Karpas-422 (cell line): ENCODE measurements at places on chromosomes 2 and 18. TPM values are rescaled to one million over a fixed set of nuclear protein-coding genes. Genes with fewer than 3 reads are reported as not detected.

Gene CSRNP3
- total RNA-seq = 6.0 and 16.8 TPM in 2 replicates

Gene EGR4
- 0.14 and 0.75 TPM in 2 replicates for total RNA-seq

Gene SERPINB13
- not detected in 2 replicates for total RNA-seq

Gene CPO
- total RNA-seq = not detected in 2 replicates

Gene CKAP2L
- 8.9 and 17.0 TPM in 2 replicates for total RNA-seq

GRCh38 chr2:81007104-81007503 is 702.6 kb upstream of the LRRTM1 start:
- peak; percentile 54 for DNase-seq

GRCh38 chr2:120298173-120298835 is 45.7 kb downstream of the RALB start:
- no peak for DNase-seq

DNA sequence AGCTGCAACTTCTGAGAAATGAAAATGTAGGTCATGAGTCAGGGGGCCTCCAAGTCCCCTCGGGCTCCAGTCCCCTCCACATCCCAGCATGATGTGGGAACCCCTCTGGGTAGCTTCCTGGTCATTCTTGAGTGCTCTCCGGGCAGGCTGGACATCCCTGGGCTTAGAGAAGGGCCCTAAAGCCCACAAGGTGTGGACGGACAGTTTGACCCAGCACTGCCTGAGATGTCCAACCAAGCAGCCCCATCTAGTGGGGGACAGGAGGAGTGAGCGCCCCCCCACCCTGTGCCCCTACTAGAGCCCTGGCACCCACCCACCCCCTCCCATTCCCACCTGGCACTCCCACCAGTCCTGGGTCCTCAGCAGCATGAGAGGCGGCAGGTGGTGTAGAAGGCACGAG is 46.0 kb downstream of the CYP27C1 start:
- peak; percentile 54 for DNase-seq

DNA sequence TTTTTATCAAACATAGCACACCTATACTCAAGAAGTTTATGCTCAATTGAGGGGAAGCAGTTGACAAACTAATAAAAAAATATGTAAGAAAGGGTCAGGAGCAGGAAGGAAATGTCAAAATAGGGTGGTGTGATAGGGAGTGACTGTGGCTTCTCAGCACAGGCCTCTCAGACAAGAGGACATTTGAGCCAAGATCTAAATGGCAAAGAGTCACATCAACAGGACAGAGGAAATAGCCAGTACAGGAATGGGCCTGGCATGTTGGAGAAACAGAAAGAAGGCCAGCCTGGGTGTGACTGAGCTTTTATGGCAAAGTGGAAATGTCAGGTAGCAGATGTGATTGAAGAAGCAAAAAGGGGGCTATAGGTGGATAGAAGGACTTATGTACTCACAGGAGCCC is 117.0 kb downstream of the CCDC148 start:
- DNase-seq = no peak

DNA sequence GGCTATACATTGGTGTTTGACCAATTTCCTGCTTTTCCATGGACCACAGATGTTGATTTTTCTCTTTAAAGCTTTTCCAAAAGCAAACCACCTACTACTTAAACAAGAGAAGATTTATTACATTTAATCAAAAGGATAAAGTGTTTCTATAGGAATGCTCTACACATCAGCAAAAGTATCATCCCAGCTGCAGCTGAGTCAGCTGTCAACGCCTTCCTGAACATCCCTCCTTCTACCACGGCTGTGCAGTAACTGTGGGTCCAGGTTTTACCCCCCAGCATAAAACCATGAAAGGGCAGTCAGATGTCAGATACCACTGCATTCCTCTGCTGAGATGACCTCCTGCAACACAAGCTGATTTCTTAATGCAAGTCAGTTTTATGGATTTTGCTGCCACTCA is 524.5 kb upstream of the MEX3C start:
- DNase-seq = no peak

DNA sequence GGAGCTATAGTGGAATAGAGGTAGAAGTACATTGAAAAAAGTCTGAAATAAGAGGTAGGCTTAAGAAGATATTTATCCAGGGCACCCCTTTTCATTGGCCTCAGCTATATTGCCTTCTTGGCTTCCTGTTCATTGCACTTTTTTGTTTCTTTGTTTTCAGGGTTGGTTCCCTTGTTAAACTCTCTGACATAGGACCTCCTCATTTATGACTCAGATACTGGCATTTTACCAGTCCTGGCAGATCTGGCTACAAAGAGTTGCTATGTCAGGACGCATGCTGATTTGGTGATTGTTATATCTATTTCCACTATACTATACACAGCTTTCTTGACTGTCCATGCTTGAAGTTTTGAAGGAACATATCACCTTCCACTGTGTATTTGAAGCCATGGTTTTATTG is 60.0 kb downstream of the GCA start:
- no peak for DNase-seq

DNA sequence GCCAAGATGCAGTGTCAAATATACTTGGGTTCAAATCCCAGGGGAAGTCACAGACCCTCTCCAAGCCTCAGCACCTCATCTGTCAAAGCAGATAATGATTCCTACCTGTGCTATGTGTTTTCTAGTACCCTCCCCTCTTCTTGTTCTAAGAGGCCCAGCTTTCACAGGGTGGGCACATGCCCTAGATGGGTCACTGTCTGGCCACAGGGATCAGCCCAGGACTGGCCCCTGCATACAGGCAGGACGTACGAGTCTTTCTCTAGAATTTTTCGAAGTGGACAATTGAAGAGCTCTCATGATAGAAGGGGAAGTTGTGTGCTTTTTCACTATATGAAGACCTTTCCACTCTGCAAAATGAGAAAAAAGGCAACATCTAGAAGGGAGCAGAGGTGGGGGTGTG is 22.2 kb downstream of the ARL4C start:
- no peak for DNase-seq

DNA sequence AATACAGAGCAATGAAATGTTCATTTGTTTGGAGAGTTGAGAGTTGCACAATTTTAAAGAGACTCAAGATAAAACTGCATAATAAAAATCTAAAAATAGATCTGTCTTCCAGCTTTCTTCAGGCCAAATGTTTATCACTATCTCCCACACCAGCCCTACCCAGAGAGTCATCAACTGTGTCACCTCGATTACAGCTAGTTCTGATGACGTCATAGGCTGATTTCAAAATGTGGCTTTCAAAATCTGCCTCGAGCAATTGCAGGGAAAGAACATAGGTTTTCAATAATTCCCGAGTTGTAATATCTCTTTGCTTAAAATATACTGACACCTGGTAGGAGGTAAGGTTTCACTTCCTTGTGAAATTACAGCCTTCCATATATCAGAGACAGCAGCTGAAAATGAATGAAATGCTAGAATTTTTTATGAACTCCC is 677.6 kb upstream of the ID2 start:
- DNase-seq = no peak

DNA sequence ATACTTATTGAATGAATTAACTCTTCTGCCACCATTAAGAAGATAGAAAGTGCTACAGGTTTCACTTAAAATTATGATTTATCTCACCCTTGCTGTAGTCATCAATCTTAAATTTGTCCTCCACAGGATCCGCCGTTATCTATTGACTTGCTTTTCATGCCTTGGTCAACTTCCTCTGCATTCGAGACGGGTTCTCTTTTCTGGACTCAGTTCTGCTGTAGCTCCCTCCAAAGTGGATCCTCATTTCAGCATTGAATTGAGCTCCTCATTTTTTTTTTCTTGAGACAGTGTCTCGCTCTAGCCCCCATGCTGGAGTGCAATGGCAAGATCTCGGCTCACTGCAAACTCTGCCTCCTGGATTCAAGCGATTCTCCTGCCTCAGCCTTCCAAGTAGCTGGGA is 27.6 kb downstream of the INPP5D start:
- no peak for DNase-seq

DNA sequence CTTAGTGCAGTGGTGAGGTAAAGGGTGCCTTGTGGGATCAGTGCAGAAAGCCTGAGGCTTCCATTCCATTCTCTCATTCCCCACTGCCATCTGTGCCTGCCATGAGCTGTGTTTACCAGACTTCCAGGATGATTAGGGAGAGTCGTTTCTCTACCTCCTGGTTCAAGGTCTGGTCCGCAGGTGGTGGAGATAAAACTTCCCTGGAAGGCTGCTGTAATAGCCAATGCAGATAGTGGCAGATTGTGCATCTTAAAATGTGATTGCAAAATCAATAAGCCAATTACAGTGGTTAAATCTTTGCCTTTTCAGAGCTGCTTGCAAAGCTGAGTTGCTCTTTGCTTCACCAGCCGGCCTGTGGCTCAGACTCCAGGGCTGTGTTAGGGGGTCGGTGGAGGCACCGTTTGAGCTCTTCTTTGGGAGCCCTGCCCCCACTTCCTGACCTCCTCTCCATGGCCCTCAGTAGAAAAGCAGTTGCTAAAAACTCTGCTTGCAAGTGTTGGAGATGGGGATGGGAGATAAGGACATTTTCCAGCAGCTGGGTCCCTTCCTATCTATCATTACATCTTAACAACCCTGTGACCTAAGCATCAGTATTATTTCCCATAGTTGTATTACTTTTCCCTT is 95.2 kb upstream of the HS6ST1 start:
- DNase-seq = no peak

DNA sequence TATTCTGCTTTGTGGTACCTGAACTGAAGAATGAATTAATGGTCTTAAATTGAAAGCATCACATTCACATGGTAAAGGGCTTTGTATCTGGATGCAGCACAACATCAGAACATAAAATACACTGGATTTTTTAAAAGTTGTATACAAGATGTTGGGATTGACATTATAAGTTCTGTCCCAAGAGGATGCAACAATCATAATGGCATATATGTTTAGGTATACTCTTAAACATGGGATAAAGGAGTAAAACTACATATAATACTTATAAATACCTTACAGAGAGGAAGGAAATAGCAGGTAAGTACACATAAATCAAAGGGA is 171.9 kb downstream of the THADA start:
- no peak for DNase-seq

DNA sequence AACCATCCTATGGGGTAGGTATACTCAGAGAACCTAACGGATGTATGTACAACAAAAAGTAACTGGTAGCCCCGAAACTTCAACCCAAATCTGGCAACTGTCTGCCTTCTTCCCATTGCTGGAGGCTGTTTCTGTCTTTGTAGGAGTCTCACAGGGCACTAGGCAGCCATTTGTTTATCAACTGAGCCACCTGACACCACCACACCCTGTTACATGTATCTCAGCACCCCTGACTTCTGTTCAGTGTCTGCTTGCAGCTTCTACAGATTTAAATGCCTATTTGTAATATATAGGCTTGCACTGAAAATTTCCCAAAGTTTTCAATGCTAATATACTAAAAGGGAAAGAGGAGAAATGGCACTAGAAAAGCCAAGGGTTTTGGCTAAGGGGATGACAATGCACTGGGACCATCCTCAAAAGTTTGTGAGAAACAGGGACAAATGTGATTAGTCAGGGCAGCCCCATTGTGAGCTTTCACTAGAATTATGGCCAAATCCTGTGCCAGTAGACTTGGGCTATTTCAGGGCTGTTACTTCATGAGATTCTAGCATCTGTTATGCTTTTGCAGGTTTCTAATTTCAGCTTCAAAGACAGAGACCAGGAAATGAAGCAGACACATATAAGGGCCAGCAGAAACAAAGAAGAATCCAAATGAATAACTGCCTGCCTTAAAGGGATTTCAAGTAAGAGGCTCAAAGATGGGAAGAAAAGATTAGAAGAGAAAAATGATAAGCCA is 103.3 kb downstream of the MYO5B start:
- DNase-seq = no peak

DNA sequence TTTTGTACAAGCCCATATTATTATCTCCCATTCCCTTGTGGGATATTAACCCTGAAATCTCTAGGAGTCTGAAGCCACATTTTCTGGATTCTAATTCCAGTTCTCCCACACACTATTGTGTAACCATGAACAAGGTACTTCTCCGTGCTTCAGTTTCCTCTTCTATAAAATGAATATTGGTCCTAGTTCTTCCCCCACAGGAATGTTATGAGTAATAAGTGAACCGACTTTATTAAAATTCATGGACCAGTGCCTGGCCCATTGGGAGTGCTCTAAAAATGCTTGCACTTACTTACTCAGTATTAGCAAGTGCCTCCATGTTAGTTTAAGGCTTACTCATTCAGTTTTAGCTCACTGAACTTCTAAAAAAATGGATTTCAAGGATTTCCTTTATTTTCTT is 1.4 kb upstream of the ACMSD start:
- DNase-seq = no peak
